ENCODE measurements at places on chromosomes 5 and 9. TPM values are rescaled to one million over a fixed set of nuclear protein-coding genes. Genes with fewer than 3 reads are reported as not detected.

SNCAIP gene
- 18.9 TPM for total RNA-seq

N4BP3 gene
- 16.6 TPM for total RNA-seq

WNT8A gene
- not detected for total RNA-seq

PRSS3 gene
- 30.8 TPM for total RNA-seq

HAVCR2 gene
- 0.07 TPM for total RNA-seq
